Activated T-cell treated with anti-CD3 and anti-CD28 coated beads, Interleukin-2, amount 50 U/mL, for 72 hours (primary cell): ENCODE measurements at places on chromosomes 5 and 9. TPM values are rescaled to one million over a fixed set of nuclear protein-coding genes. Genes with fewer than 3 reads are reported as not detected.
A peak's percentile ranks its signal among the peaks of the same experiment; 100 is the strongest.

The FREM1 gene
- not detected for total RNA-seq

DNA sequence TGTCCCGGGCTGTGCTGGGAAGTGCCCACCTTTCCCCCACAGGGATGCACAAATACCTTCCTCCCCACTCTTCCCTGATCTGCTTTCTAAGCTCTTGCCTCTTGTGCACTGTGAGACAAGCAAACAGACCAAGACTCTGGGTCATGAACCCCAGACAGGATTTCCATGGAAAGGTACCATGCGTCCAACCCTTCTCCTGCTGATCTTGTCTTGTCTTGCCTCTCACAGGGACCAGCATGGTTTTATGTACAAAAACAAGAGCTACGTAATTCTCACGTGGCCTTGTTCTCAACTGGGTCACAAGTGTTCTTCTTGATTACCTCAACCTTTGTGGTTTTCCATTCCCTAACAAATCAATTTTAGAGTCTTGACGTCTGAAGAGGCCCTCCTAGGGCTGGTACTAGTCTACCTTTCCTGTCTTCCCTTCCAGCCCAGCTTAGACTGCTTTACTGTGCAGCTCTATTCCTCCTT lies 176.5 kb upstream of the MAP3K1 start:
- no peak for DNase-seq

The FLT4 gene
- 1.7 TPM for total RNA-seq

The ENTREP1 gene
- total RNA-seq, result not detected

DNA sequence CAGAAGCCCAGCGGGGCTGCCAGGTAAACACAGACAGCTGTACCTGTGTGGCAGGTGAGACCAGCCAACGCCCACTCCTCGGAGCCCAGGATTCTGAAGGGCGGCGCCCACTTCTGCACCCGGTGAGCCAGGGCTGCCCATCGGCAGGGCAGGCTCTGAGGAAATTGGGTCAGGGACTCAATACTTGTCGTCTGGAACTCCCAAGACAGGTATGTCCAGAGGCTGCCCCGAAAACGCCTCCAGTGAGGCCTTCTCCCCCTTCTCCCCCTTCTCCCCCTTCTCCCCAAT lies 19.8 kb downstream of the GLT6D1 start:
- no peak for DNase-seq

- no peak for DNase-seq
Observed at GRCh38 chr5:126277762-126278161, 145.4 kb upstream of the GRAMD2B start.

DNA sequence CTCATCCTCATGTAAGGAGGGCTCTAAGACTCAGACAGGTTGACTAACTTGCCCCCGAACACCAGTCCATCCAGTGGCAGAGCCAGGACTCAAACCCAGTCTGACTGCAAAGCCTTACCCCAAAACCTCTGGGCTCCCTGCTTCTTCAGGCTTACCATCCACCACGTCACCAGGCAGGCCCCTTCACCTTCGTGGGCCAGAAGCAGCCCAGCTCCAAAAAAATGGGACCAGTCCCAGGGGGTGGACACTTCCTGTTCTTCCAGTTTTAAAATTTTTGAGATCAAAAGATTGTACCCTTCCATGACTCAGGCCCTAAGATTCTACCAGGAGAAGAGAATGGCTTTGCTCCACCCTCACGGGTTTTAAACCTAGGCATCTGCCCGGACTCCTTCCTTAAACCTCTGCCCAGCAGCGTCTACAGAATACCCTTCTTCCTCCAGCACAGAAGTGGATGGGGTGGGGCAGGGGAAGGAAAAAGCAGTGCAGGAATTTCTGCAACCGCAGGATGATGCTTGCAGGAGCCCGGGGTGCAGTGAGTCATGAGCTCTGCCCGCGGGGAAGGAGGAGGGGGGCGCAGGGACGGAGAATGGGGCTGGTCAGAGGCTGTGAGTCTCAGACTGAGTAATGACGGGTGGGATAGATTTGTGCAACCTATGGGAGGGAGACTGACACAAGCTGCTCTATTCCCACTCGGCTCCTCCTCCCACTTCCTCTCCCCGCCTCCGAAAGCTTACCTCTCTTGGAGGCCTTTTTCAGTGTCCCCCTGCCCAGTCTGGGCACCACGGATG lies 50.4 kb upstream of the STXBP1 start:
- peak; percentile 22 for DNase-seq
